ENCODE measurements at places on chromosomes 12 and 14.

- peak; percentile 71 for DNase-seq
Measured at GRCh38 chr12:120252071-120252906, 13.2 kb downstream of the PXN start.

GRCh38 chr12:124497658-124498057, 69.8 kb downstream of the NCOR2 start:
- no peak for DNase-seq

DNA sequence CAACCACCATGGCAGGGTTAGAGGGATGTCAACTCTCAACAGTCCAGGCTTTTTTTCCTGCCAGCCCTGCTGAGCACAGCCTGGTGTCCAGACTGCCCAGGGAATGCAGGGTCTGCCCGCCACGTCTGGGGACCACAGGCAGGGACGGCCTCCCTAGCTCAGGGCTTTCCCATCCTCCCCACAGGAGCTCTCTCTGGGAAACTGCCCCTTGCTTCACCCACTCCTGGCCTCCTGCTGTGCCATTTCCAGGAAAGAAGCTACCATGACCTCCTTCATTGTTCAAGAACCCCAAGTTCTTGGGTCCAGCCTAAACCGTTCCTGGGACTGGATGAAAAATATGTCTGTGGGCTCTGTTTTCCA, 4.8 kb downstream of the SCNN1A start:
- no peak for DNase-seq

DNA sequence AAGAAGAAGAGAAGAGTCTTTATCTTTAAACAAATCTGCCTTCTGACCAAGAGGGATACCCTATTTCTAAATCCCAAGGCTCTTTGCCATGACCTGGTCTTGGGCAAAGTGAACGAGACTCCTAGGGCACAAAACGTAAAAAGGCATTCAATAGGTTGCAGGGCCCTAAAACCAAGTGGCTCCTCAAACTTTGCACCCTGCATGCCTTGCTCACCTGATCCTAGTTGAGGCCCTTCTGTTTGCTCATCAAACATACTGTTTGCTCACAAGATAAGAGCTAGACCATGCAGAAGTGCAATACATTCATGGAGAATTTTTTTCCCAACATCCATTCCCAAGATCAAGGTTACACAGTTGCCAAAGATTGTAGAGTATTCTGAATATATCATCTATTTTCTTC, 7.9 kb upstream of the PRH1 start:
- DNase-seq, result no peak

- no peak for DNase-seq
Measured at GRCh38 chr12:46555406-46555852, 182.9 kb upstream of the SLC38A2 start.

- DNase-seq, result peak; percentile 65
Measured at GRCh38 chr12:54526812-54527630, 22.4 kb upstream of the PDE1B start.

All from stimulated activated CD4-positive, alpha-beta T cell treated with anti-CD3 and anti-CD28 coated beads, Interleukin-2, amount 100 ng/mL, for 24 hours (primary cell).